NCI-H526 treated with DMSO at 0.1 percent for 48 hours (cell line): ENCODE measurements at places on chromosomes 13 and 19.
A peak's percentile ranks its signal among the peaks of the same experiment; 100 is the strongest.

GRCh38 chr19:45882652-45883585 lies 3.0 kb downstream of the IRF2BP1 start:
- peak; percentile 65 for DNase-seq

DNA sequence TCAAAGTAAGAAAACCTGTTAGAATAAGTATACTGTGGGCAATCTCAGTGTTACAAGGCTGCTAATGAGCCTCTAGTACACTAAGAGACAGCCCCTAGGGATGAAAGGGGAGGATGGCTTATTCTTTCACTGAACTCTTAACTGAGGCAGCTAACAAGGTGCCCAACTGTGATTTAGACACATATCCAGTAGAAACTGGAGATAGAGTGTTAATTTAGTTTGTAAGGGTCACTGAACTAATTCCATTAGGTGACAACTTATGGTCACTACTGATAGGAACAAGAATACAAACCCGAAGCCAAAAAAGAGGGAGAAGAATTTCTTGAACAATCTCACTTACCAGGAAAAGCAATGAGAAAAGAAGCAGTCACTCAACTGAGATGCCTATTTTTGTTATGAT lies 1010.6 kb downstream of the PCDH9 start:
- DNase-seq: no peak

GRCh38 chr13:91729859-91730258 lies 331.4 kb downstream of the GPC5 start:
- no peak for DNase-seq

GRCh38 chr13:40146611-40147117 lies 491.2 kb downstream of the COG6 start:
- DNase-seq: no peak

- DNase-seq: no peak
Observed at GRCh38 chr19:11581740-11582139, 4.3 kb upstream of the ACP5 start.

DNA sequence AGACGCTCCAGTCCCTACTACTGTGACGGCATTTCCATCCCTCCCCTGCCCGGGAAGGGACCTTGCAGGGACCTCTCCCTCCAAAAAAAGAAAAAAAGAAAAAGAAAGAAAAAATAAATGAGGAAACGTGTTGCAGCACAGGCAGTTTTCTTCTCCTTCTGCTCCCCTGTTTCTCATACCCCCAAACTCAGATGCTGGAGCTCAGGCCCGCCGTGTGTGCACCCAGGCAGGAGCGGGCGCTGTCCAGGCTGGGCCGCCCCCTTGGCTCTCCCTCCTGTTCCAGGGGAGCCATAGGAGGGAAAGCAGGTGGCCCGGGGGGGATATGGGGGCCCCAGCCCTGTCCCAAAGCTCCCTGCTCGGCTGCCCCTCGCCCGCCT lies 5.8 kb downstream of the YIPF2 start:
- no peak for DNase-seq

- no peak for DNase-seq
Observed at GRCh38 chr19:38932425-38933179, 1.9 kb downstream of the MRPS12 start.

- no peak for DNase-seq
Observed at GRCh38 chr19:10285393-10285792, 1.4 kb upstream of the ICAM4 start.

- DNase-seq: no peak
Observed at GRCh38 chr19:10655457-10656312, 1.5 kb downstream of the ILF3 start.

GRCh38 chr13:55649485-55649884 lies 1491.2 kb upstream of the PRR20A start:
- no peak for DNase-seq
